ENCODE measurements at places on chromosomes 7 and 10.

DNA sequence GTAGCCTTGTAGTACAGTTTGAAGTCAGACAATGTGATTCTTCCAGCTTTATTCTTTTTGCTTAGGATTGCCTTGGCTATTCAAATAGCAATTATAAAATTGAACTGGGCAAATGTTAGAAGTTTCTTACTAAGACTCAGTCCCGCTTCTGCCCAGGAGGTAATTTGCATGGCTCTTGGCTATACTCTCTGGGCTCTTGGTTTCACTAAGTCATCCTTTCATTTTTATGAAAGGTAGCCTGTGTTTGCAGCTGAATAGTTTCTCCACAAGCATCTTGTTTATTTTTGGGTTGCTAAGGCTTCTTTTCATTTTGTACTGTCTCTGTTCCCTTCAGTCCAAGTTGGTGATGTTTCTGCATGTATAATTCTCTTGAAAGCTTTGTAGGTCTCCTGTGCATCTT is 340.6 kb downstream of the SH2D4B start:
- DNase-seq: no peak

- no peak for DNase-seq
Measured at GRCh38 chr10:111278266-111278665, 201.4 kb downstream of the ADRA2A start.

GRCh38 chr10:132607961-132608495 is 70.4 kb downstream of the INPP5A start:
- no peak for DNase-seq

DNA sequence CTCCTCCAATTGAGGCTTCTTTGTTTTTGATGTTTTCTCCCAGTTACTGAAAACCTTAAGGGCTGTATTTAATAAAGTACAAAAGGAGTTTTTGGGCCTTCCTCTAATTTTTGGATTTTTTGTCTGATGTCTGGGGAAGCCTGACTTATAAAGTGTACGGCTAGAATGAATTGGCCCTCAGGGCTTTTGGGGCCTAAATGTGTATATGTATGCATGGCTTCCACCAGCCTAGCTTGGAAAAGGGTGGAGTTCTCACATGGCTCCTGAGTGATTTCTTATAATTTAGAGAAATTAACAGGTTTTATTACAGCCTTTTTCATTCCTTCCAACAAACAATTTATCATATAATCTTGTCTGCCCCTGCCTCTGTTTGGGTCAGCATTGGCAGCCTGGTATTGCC is 10.4 kb upstream of the TBATA start:
- DNase-seq: no peak

- no peak for DNase-seq
Measured at GRCh38 chr7:97342512-97342911, 225.0 kb downstream of the SDHAF3 start.

GRCh38 chr7:126780993-126781392 is 471.7 kb downstream of the GRM8 start:
- DNase-seq: no peak

DNA sequence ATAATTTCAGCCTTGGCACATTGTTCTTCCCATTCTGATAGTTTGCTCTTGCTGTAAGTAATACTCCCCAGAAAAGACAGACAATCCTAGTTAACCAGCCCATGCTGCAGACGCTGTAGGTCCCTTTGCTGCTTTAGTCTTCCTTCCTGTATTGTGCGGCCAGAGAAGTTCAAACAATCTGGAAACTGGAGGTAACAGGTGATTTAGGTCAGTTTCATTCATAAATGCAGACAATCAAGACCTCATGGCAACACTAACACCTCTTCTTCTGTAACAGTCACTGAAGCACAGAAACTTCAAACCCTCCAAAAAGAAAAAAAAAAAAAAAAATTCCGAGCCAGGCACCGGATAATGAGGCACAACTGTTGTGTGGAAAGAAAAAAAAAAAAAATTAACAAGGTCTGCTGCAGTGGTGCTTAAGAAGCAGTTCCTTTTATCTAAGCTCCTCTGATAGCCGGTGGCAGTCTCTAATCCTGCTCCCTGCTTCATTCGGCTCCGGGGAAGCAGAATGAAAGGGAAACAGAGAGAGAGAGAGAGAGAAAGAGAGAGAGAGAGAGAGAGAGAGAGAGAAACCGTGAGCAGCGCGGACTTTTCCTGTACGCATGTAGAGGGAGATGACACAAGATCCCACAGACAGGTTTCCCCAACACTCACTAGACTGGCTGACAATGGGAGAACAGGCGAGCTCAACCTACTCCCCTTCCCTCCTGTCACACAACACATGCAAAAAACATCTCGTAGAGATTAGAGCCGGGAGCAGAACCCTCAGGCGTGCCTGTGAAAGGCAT is at the start of gene SEMA3A:
SEMA3A (minus strand) TSS at position 306 of the 788 bp plus-strand sequence; CDS start at position 103, 203 bp downstream.
- DNase-seq: peak; percentile 88

DNA sequence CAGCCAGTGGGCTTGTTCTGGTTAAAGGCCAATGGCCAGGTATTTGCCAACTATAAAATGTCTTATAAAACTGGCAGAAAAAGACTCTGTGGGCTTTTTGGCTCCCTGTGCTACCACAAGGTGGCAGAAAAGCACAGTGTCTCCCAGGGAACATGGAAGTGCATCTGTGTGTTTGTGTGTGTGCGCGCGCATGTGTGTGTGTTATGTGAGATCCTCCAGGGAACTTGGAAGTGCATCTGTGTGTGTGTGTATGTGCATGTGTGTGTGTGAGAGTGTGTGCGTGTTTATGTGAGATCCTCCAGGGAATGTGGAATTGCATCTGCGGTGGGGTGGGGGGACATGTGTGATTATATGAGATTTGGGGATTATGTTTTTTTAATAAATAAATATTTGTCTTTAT is 30.2 kb upstream of the ABI1 start:
- peak; percentile 70 for DNase-seq

GRCh38 chr7:27214239-27214950 is 14.5 kb upstream of the HOXA13 start:
- no peak for DNase-seq

GRCh38 chr10:120486671-120487205 is 29.7 kb downstream of the PLPP4 start:
- no peak for DNase-seq

GRCh38 chr7:157945401-157945800 is 608.6 kb downstream of the DNAJB6 start:
- no peak for DNase-seq

GRCh38 chr7:16711730-16712129 is 41.8 kb upstream of the TSPAN13 start:
- DNase-seq: peak; percentile 18

DNA sequence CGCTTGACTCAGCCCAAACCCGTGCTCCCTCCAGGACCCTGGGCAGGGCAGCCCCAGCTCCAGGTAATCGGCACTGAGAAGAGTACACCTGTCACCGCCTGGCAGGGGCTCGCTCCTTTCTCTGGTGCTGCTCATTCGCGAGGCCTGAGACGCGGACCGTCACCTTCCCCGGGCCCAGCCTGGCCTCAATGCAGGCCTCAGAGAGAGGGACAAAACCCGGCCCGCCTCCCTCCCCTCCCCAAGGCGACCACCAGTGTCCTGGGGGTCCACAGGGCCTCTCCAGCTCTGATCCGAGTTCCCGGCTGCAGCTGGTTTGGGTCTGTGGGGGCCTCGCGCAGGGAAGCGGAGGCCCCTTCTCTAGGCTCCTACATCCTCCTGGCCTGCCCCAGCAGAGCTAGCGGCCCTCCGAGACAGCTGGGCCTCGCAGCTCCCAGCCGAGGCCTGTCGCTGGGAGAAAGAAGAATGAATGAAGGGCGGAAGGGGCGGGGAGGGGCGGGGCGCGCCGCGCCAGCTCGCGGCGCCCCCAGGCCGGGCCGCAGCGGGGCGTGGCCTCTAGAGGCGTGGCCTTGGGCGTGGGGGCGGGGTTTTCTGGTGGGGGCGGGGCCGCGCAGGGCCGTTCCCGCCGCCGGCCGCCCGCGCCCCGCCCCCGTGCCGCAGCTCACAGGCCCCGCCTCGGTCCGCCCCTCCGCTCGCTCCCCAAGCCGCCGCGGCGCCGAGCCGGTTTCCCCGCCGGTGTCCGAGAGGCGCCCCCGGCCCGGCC is at the start of gene LIMK1:
LIMK1 (plus strand) TSS at position 688 of the 760 bp plus-strand sequence. CDS start 187 bp downstream, outside the sequence.
- DNase-seq: peak; percentile 69

DNA sequence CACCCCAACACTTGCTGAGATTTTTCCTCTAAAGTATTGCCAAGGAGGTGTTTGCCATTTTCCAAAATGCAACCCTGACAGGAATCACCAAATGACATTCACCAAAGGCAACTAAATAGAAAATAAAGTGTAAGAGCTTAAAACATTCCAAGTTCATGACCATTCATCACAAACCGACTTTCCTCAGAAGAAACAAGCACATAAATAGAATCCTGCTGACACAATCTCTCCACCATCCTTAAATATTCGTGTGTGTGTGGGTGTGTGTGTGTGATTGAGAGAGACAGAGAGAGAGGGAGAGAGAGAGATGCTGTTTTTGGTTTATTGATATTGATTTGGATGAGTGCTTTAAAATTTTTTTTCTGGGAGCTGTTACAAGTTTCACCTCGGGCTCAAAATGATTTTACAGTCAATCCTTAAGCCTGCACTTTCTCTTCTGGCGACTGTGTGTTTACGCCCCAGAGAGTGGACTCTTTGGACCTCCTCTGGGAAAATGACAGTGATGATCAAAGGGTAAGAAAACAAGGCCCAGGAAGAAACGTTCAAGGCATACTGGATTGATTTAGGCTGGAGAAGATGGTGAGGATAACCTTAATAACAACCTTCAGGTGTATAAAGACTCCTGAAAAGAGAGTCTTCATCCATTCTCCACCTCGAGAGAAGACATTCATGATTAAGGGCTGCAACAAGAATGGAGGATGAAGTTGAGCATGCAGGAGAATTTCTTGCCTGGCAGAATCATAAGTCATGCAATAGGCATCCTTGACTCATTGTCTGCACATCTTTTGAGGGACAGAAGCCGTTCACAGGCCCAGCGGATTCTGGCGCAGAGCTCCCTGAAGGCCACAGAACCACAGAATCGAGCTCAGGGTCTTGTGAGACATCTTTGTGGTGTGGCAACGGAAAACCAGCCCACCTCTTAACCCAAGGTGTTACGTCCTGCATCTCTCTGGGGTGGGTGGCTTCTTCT is 104.4 kb upstream of the FGFR2 start:
- peak; percentile 85 for DNase-seq

GRCh38 chr10:109689785-109690184 is 233.5 kb downstream of the XPNPEP1 start:
- DNase-seq: peak; percentile 20

- DNase-seq: no peak
Measured at GRCh38 chr7:2014391-2015241, 218.1 kb downstream of the MAD1L1 start.

GRCh38 chr7:140079121-140079536 is 16.4 kb upstream of the PARP12 start:
- DNase-seq: peak; percentile 84

DNA sequence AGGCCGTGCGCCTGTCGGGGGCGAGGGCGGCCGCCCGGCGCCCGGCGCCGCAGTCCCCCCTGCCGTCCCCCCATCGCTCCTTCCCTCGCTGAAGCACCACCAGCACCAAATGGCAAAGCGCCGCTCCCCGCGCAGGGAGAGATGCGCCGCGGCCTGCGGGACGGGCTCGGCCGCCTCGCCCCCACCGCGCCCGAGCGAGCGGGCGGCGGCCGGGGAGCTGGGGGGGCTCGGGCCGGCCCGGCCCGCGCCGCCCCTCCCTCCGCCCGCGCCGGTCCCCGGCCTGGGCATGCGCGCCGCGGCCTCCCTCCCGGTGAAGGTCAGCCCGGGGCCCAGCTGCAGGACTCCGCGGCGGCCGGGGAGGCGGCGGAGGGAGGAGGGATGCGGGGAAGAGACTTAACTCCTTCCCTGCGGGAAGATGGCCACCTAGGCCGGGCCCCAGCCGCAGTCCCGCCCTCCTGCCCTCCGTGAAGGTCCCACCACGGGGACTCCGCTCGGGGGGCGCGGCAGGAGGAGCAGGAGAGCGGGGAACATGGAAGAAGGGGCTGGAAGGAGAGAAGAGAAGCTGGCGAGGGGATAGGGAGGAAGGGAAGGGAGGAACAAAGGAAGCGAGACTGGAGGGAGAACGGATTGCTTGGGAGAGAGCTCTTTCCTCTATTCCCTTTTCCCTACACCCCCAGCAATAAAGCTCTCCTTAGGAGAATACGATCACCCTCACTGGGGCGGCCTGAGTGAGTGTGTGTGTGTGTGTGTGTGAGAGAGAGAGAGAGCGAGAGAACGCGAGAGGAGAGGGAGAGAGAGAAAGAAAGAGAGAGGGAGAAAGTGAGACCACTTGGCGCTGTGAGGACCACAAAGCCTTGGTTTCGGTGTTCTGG is 3.4 kb upstream of the SMARCD3 start:
- peak; percentile 76 for DNase-seq

GRCh38 chr10:96285331-96285752 is 14.0 kb upstream of the BLNK start:
- no peak for DNase-seq

DNA sequence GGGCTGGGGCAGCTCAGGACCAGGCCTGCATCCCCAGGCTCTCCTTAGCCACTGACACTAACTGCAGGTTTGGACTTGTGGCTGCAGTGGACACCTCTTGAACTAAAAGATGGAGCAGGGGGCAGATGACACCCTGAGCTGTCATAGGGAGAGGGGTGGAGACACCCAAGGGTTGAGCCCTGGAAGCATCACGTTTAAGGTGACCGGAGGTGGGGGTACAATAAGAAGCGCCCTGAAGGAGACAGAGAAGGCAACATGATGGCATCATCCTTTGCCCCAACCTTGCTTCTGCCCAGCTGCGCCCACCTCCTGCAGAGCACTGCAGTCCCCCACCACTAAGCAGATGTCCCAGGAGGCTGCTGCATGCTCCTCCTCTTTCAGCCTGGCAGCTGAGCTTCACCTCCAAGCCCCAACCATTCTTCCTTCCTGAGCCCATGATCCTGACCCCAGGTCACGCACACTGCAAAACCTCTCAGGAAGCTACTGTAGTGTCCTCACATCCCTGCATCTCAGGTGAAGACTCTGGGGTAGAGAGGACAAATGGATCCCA is 25.5 kb downstream of the OGDHL start:
- no peak for DNase-seq

DNA sequence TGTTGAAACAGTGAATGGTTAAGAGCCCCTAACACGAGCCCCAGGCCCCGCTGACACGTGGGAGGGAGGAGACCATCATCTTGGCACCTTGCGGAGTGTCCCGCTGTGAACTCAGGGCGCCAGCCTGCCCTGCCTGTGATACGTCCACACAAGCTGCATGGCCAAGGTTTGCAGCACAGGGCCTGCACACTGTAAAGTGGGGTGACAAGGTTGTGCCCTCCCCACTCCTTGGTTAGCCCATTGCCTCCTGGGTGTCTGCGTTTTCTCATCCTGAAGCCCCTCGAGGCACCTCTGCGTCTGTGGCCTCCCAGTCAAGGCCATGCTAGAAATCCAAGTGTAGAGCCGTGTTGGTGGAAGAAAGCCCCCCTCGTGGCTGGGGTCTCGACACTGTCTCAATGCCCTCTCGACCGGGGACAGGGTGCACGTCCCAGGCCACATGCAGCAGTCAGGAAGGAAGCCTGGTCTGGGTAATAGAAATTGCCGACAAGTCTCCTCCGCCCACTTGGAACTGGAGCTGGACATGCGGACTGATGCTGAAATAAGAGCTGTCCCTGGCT is 192.1 kb downstream of the DNAJB6 start:
- no peak for DNase-seq

DNA sequence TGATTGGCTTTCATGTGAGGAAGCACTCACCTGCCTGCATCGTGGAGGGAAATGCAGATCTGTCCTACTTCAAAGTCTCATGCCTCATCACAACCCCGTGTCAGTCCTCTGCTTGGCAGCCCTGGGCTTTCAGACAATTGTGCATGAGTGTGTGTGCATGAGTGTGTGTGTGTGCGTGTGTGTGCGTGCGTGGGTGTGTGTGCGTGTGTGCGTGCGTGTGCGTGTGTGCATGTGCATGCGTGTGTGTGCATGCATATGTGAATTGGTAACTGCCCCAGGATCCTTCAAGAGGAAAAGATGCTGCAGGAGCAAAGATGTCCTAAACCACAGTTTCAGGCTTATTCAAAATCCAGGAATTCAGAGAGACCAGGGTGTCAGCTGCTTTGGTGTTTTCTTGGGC is 71.3 kb downstream of the LANCL2 start:
- no peak for DNase-seq

Measured in amniotic epithelial cell (primary cell).